CD4-positive, alpha-beta T cell treated with Interleukin-21 for 1 hour (primary cell): ENCODE measurements at places on chromosomes 5 and 9.

DNA sequence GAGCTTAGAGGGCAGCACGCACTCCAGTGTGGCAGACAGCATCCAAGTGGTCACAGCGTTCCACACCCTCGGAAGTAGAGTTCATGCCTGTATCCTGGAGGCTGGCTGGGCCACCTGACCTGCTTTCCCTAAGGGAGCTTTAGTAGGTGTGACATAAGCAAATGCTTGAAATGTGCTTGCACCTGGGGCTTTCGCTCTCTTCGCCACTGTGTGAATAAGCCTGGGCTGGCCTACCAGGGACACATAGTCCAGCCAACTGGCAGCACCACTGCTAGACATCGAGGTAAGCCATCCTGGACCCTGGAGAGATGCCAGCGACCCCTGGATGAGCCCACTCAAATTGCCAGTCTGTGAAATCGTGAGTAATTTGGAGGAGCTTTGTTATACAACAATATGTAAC, 24.9 kb upstream of the IRX4 start:
- no peak for DNase-seq

- DNase-seq = no peak
Observed at GRCh38 chr9:35688558-35689541, 875 bp downstream of the TPM2 start.

DNA sequence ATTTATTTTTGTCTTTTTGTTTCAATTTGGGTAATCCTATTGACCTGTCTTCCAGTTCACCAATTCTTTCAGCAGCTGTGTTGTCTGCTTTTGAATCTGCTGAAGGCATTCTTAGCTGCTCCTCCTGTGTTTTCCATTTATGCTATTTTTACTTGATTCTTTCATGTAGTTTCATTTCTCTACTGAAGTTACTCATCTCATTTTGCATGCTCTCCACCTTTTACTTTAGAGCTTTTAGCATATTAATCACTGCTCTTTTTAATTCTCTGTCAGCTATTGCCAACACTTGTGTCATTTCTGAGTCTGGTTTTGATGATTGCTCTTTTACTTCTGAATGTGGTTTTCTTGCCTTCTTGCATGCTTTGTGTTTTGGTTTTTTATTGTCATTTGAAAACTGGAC, 496.0 kb upstream of the CLINT1 start:
- DNase-seq = no peak

GRCh38 chr5:90529939-90530677, 724 bp upstream of the LYSMD3 start:
- DNase-seq = no peak

- DNase-seq = no peak
Observed at GRCh38 chr9:34374905-34375552, 1.7 kb downstream of the MYORG start.

GRCh38 chr9:71629578-71630215, 138.6 kb downstream of the CEMIP2 start:
- no peak for DNase-seq

- no peak for DNase-seq
Observed at GRCh38 chr5:145948921-145949320, 12.5 kb downstream of the SH3RF2 start.

GRCh38 chr5:52794519-52794918, 6.8 kb downstream of the ITGA1 start:
- no peak for DNase-seq

DNA sequence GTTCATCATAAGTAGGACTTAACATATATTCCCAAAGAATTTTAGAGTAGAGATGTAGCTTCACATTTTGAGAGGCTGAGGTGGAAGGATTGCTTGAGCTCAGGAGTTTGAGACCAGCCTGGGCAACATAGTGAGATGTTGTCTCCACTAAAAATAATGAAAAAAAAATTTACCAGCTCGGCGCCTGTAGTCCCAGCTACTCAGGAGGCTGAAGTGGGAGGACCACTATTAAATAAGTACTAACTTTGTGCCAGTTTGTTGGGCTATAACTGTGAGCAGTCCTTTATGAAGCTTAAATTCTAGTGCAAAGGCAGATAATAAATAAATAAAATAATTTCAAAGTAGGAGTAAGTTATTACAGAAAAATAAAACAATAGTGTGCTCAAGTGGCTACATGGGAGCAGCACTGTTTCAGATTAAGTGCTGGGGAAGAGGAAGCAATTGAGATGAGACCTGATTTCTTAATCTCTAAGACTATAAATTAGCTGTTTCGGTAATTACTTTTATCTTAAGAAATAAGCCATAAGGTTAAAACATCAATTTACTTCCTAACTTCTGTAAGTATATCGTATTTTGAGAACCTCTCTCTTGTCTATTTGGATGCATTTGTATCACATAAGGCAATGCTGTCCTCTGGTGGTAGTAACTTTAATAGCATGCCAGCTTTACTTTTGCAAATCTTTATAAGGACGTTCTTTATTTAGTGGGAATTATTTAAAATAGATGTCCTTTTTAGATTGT, 98.9 kb downstream of the CSNK1G3 start:
- peak; percentile 68 for DNase-seq

DNA sequence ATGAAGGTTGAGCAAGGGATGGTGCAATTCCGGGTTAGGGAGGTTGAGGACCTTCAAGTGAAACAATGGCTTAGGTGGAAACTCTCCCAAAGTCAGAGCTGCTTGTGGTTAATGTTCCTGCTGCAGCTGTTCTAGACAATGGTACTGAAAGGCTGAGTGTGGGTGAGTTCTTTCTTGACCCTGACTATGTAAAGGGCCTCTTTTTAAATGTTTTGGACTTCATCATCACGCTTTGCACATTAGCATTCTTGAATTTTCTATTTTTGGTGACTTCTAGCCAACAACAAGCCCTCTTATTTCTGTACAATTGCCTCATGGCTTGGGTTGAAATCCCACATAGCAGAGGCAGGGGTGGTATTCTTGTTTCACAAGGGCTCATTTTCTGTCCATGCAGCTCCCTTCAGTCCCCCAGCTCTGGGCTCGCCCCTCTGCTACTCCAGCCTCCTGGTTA, 136.3 kb upstream of the ANKRD55 start:
- no peak for DNase-seq

DNA sequence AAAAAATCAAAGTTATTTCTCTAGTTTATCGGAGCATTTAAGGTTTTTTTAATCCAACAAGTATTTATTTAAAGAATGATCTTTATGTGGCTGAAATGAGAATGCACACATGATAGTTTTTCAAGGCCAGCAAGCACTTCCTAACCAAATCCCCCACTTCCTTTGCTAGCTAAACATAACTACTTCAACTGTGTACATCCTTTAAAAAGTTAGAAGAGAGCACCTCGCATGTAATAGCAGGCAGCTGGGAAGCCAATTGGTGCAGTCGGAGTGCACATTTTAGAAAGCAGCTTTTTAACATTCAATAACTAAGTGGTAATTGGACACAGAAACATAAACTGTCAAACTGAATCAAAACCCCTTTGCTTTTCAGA, 245.7 kb downstream of the BNC2 start:
- DNase-seq = no peak

DNA sequence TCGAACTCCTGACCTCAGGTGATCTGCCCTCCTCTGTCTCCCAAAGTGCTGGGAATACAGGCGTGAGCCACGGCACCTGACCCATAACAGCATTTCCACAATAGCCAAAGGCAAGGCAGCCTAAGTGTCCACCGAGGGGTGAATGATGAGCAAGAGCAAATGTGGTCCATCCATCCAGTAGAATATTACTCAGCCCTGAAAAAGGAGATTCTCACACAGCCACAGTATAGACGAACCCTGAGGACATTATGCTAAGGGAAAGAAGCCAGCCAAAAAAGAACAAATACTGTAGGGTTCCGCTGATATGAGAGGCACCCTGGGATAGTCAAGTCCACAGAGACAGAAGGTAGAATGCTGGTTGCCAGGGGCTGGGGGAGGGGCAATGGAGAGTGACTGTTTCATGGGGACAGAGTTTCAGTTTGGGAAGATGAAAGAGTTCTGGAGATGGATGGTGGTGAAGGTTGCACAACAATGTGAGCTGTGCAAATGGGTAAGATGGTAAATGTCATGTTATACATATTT, 7.0 kb downstream of the LAMC3 start:
- DNase-seq = no peak

DNA sequence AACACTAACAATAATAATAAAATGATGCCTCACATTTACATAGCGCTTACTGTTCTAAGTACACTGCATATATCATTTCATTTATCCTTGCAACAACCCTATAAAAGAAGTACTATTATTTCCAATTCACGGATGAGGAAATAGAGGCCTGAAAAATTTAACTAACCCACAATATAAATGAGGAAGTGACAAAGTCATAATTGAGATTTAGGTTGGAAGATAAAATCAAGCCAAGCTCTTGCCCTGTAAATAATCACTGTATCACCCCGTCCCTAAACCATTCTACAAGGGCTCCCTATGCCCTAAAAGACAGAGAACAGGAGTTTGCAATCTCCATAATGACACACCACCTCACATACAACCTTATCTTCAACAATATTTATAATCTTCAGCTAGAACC, 49.6 kb downstream of the STRBP start:
- no peak for DNase-seq

- no peak for DNase-seq
Observed at GRCh38 chr9:121682926-121683515, 31.6 kb downstream of the DAB2IP start.

- DNase-seq = no peak
Observed at GRCh38 chr5:149260761-149261160, 10.9 kb upstream of the AFAP1L1 start.

GRCh38 chr5:99715921-99716320, 787.1 kb upstream of the CHD1 start:
- DNase-seq = no peak

DNA sequence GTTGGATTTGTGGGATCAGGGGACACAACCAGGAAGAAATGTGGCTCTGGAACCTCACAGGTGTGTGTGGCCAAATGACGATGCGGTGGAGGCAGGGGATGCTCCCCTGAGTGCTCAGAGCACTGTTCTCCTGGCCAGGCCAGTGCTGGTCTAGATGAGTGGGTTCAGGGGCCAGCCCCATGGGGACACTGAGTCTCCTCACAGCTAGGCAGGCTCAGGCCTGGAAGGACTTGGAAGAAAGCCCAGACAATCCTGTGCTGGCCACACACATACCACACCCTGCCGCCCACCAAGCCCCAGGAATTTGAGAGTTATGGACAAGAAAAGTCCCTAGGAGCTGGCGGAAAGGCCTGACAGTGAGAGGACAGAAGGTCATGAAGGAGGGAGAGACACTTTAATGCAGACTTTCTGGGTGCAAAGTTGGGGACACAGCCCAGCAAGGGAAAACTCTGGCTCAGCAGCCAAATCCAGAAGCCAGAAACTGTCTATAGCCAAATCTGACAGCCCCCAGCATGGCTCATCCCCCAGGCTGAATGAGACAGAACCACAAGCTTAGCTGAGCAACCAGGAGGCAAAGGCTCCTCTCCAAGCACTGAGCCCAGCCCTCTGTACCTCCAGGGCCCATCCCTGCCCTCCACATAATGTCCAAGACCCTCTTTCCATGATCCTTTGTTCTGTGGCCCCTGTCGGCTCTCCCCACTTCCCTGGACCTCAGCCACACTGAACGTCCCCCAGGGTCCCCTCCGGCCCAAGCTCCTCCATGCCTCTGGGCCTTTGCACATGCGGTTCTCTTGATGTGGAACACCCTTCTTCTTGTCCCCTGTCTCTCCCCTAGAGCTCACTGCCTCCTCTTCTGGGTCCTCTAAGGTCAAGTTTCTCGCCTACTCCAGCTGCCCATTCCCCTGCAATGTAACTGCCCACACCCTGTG, 22.4 kb downstream of the LHX6 start:
- DNase-seq = no peak

DNA sequence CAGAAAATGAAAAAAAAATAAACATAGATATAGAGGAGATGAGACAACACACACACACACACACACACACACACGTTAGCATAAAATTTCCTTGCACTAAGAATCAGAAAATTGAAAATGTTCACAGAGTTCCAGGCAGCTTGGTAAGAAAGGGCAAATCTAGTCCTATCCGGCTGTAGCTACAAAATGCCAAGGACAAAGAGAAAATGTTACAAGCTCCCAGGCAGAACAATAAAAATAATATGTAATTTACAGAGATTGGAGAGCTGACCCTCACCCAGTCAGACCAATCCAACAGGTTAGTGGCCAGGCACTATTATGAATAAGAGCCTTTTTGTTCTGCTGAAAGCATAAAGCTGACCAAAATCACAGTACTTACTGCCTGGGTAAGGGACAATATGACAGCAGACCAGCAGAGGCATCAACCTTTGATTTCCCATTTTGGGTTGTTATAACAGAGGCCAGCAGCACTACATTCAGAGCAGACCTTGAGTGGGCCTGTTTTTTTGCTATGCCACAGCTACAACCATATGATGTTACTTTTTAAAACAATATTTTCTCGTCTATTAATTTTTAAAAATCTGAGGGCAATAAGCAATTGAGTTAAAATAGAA, 892.6 kb downstream of the TAF11L14 start:
- DNase-seq = no peak

DNA sequence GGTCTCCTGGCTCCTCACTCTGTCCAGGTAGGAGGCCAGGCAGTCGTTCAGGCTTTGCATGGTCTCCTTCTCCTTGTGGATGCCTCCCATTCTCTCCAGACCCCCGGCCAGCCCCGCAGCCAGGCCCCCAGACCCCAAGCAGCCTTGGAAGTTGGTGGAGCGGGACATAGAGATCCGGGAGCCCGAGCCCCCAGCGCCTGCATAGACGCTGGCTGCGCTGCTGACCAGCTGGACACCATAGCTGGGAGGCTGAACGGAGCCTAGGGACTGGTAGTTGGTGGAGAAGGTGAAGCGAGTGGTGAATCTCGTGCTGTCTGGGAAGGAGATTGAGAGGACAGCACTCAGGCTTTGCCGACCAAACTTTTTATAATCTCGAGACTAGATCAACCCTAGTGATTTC, 35.9 kb downstream of the FOXI1 start:
- DNase-seq = no peak

DNA sequence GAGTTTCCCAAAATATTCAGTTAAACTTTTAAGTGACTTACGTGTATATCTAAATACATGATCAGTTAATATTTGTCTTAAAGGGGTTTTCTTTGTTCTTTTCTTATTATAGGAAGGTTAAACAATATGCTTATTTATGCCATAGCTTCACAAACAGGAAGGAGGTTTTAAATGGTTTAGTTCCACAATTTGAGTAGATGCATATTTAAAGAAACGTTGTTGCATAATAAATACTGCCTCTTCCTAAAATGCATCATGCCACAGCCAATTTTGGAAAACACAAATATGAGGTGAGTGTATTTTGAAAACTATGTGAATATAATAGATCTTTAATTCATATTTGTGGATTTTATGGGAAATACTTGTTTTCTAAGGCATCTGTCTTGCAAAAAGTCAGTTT, 2.5 kb upstream of the ADRB2 start:
- no peak for DNase-seq

DNA sequence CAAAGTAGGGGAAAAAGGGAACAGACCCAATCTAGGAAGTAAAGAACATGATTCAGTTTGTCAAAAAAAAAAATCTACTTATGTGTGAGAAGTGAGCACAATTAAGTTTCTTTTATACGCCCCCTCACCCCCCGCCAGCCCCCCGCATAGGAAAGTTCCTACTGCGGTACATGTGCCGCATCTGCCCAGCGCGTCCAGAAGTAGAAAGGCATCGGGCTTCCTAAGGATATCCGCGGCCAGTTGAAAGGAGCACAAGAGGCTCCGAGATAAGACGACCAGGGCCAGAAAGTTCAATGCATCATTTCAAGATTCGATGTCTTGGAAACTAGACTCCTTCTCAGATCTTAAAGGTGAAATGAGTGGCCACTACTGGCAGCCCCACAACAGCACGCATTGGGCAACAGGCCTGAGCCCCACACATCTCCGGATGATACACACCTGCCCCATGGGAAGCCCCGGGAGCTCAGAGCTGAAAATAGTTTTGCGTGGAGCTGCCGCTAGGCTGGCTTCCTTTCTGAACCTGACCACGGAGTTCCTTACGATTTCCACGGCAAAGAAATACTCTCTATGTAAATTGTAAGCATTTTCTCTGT, 203.9 kb downstream of the RAB3C start:
- no peak for DNase-seq
